ENCODE measurements at places on chromosomes 4 and X.

- DNase-seq: no peak
Observed at GRCh38 chr4:78592088-78592783, 40.7 kb downstream of the ANXA3 start.

- peak; percentile 53 for DNase-seq
Observed at GRCh38 chr4:43331226-43332051, 438.9 kb downstream of the GRXCR1 start.

- DNase-seq: no peak
Observed at GRCh38 chr4:78749972-78750727, 26.0 kb upstream of the BMP2K start.

- DNase-seq: peak; percentile 92
Observed at GRCh38 chr4:34181311-34181841, 2062.9 kb downstream of the ARAP2 start.

- no peak for DNase-seq
Observed at GRCh38 chr4:27176881-27177280, 316.2 kb downstream of the STIM2 start.

GRCh38 chr4:95283320-95283719, 265.5 kb downstream of the UNC5C start:
- DNase-seq: no peak

GRCh38 chrX:139680356-139680755, 27.6 kb downstream of the MCF2 start:
- DNase-seq: no peak

GRCh38 chrX:1803741-1804140, 188.9 kb downstream of the ASMT start:
- DNase-seq: no peak

- DNase-seq: no peak
Observed at GRCh38 chr4:14621731-14622463, 380.4 kb upstream of the CPEB2 start.

- peak; percentile 78 for DNase-seq
Observed at GRCh38 chr4:138861135-138861534, 154.4 kb upstream of the NOCT start.

- no peak for DNase-seq
Observed at GRCh38 chr4:142707401-142707800, 138.7 kb downstream of the INPP4B start.

GRCh38 chr4:44662623-44663005, 11.2 kb upstream of the YIPF7 start:
- no peak for DNase-seq

- peak; percentile 45 for DNase-seq
Observed at GRCh38 chr4:163484906-163485305, 9.6 kb upstream of the TMA16 start.

DNA sequence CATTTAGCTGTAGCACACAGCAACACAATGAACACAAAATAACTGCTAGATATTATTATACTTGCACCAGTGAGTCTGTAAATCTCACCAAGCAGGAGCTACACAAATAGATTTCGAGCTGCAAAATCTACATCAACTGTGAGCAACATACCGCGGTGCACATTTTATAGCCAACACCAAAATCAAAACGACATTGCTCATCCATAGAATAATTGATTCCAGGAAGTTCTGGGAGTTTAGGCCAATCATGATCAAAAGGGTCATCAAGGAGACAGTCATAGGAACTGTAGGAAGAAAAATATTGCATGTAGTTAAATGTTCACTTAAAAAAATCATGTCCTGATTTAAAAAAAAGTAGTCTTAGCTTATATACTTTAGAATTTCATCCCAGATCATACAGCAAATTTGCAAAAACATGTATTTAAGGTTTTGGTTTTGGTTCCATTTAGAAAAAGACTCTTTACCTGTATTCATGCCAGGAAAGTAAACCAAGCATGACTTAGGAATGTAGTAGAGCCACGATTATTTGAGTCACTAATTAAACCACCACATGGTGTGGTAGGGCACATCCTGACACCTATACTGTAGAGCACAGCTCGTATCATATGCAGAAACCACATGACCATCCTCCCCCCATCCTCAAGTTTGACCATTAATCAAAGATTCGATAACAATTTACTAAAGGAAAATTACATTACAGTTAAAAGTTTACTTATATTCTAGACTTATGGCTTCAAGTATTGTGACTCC, 250.4 kb downstream of the ADAMTS3 start:
- DNase-seq: no peak

- DNase-seq: peak; percentile 50
Observed at GRCh38 chr4:73864961-73865360, 4.2 kb upstream of the CXCL1 start.

GRCh38 chr4:55031158-55031557, 94.2 kb downstream of the KDR start:
- no peak for DNase-seq

- DNase-seq: peak; percentile 92
Observed at GRCh38 chr4:39732728-39733127, 34.8 kb downstream of the UBE2K start.

GRCh38 chrX:134622813-134623185, 35.5 kb downstream of the PLAC1 start:
- DNase-seq: peak; percentile 37

DNA sequence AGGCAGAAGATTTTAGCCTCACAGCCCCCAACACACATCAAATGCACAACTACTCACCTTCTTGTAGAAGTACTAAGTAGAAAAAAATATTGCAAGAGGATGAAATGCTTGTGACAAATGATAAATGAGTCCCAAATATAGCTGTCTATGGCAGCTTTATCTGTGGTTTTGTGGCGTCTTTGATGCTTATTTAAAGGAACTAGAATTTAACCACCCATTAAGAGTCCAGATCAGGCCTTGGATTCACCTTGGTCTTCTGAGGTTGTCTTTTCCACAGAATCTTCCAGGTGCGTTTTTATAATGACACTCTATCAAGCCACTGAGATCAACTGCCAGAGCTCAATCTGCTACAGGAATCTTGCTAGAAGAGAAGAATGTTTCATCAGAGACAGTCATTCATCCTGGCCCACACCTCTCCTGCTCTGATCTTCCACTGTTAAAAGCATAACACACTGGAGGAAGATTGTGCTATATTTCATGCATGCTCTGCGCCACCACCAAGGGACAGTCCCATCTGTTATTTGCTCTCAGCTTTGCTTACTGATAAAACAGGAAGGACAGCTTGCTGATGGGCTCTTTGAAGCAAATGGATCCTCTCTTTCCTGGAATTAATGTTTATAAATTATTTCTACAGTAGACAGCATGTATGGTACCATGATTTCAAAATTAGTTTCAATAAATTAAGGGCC, 144.1 kb downstream of the SLC7A11 start:
- no peak for DNase-seq

DNA sequence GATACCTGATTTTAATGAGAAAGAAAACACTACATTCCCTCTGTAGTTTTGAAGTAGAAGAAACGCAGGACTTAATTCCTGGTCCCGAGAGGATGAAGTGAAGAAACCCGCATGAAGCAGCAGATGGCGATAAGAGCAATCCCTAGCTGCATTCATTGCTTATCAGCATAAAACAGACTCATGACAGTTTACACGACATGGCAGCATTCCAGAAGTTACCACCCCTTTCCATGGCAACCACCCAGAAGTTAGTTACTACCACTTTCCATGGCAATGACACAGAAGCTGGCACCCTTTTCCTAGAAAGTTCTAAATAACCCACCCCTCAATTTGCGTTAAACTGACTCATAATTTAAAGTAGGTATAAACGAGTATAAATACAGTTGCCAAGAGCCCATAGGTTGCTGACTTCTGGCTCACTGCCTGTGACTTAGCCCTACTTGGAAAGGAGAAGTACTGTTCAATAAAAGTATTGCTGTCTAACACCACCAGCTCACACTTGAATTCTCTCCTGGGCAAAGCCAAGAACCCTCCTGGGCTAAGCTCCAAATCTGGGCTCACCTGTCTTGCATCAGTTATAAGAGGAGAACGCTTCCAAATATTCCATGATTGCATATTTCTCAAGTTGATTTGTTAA, 5.5 kb upstream of the XAGE2 start:
- peak; percentile 16 for DNase-seq

- DNase-seq: no peak
Observed at GRCh38 chrX:93420525-93421082, 252.8 kb downstream of the NAP1L3 start.

DNA sequence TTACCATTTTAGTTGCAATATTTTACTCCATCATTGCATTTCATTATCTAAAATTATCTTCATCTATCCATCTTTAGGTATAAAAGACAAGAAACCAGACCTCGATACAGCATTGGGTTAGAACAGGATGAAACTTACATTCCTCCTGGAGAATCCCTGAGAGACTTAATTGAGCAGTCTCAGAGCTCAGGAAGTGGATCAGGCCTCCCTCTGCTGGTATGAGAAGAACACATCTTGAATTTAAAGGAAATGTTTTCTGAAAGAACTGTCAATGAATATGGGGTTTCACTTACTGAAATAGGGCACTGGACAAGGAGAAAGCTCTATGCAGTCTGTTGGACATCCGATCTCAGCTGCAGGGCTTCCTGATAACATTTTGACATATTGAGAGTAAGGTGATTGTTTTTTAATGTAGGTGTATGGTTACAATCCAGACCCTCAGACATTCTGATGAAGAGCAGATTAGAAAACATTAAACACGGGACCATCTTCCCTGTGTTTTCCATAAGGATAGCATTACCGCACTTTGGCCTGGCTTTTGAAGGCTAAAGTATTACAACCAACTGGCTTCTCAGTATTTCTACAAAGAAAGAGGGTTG, 367.2 kb downstream of the BMPR1B start:
- DNase-seq: peak; percentile 76

- no peak for DNase-seq
Observed at GRCh38 chr4:154927126-154927680, 146.1 kb downstream of the RBM46 start.

DNA sequence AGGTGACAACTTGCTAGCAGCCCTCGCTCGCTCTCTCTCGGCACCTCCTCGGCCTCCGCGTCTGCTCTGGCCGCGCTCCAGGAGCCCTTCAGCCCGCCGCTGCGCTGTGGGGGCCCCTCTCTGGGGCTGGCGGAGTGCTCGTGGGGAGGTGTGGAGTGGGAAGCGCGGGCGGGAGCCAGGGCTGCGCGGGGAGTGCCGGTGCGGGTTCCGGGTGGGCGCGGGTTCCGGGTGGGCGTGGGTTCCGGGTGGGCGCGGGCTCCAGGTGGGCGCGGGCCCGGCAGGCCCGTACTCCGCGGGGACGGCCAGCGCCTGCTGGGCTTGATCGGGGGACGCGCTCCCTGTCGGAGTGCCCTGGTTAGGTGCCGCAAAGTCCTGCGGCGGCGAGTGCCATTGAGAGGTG, 384.3 kb downstream of the GPM6A start:
- DNase-seq: no peak

- DNase-seq: peak; percentile 69
Observed at GRCh38 chr4:122921971-122922876, at the start of gene NUDT6. Gene NUDT6 (minus strand): TSS chr4:122922597. CDS start chr4:122922572, 25 bp downstream.

- DNase-seq: peak; percentile 83
Observed at GRCh38 chr4:103074744-103075434, 1.7 kb downstream of the SLC9B2 start.

DNA sequence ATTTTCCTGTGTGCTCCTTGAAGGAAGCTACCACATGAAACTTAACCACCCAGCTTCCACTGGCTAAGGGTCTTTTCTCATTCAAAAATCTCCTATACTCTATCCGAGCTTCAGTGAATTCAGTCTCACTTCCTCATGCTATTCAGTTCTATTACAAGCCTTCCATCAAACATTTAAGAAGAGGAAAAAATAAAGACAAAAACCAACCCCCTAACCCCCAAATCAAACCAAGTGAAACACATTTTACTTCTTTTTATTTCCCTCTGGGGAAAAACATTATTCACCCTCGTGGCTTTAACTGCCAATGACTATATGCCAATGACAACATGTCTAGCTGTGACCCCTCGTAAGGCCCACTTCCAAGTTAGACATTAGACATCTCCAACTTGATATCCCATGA, 16.2 kb upstream of the WDR19 start:
- DNase-seq: no peak

GRCh38 chrX:103747163-103747562, 29.5 kb upstream of the PLP1 start:
- DNase-seq: no peak

GRCh38 chrX:39063037-39063436, 261.8 kb downstream of the MID1IP1 start:
- no peak for DNase-seq

DNA sequence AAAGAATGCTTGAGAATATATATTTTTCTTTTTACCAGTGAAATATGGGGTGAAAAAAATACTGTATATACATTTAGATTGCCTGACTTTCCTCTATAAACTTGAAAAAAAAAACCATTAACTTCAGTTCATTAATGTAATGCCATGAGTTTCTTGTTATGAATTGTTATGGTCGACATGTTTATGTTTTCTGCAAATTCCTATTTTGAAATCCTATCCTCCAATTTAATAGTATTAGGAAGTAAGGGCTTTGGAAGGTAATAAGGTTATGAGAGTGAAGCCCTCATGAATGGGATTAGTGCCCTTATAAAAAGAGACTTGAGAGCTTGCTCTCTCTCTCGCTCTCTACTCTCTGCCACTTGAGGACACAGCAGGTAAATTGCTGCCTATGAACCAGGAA, 211.4 kb downstream of the LDB2 start:
- no peak for DNase-seq

DNA sequence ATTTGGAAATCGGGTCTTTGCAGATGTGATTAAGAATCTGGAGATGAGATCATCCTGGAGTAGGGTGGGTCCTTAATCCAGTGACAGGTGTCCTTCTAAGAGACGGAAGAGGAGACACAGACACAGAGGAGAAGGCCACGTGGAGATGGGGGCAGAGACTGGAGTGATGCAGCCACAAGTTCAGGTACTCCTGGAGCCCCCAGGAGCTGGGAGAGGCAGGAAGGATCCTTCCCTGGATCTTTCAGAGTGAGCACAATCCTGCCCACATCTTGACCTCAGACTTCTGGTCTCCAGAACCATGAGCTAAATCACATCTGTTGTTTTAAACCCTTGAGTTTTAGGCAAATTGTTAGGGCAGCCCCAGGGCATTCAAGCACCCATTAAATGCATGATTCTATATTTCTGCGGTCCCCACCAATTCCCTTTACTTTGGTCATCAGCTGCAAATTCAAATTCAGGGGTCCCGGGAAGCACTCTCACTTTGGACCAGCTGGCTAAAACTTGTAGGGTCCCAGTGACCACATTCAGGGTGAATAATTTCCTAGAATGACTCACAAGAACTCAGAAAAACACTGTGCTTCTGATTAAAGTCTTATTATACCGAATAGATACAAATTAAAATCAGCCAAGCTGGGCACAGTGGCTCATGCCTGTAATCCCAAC, 12.8 kb upstream of the AKAP17A start:
- DNase-seq: no peak

GRCh38 chr4:11860996-11861395, 432.3 kb upstream of the HS3ST1 start:
- DNase-seq: no peak

- peak; percentile 55 for DNase-seq
Observed at GRCh38 chr4:148054275-148054674, 322.4 kb downstream of the ARHGAP10 start.

- no peak for DNase-seq
Observed at GRCh38 chr4:124454772-124455270, 257.7 kb downstream of the ANKRD50 start.

Measured in iris pigment epithelial cell (primary cell).